ENCODE measurements at places on chromosomes 12 and 14.

DNA sequence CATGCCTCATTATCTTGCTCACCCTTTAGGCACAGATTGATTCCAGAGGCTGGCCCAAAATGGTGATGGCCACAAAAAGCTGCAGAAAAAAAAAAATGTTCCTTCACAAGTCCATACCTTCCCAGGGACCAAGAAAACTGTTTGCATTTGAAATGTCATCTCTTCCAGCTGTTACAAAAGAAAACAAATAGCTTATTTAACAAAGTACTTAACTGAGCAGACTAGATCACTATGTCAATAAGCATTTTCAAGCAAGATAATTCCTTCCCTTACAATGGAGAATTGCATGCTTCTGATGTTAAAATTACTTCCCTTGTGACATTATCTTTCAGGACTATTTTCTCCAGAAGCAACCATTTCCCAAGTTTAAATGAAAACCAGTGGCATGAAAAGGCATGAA, 377.9 kb upstream of the KITLG start:
- no peak for DNase-seq

GRCh38 chr12:5204831-5205230, 161.2 kb downstream of the KCNA5 start:
- DNase-seq = no peak

DNA sequence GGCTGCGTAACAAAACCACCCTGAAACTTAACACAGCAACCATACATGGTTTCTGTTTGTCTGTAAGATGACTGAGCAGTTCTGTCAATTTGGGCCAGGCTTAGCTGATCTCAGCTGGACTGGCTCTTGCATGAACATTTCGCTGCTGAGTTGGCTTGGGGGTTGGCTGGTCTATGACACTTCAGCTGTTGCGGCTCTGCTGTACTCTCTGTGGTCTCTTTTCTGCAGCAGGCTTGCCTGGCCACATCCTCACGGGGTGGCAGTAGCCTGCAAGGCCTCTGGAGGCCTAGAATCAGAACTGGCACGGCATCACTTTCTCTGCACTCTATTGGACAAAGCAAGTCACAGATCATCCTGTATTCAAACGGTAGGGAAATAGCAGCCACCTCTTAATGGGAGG, 216.2 kb downstream of the BCL11B start:
- DNase-seq = no peak

- no peak for DNase-seq
These were observed 391.4 kb upstream of the SYT1 start for GRCh38 chr12:78473136-78473535.

DNA sequence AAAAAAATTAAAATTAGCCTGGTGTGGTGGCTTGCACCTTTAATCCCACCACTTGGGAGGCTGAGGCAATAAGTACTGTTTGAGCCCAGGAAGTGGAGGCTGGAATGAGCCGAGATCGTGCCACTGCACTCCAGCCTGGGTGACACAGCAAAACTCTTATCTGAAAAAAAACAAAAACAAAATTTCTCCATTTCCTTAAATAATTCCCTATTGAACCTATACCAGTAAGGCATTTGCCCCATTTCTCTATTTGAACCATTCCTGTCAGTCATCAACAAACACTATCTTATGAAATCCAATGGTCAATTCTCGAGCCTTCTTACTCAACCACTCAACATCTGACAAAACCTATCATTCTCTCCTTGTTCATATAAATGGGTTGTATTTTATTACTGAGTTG, 14.7 kb downstream of the SLC2A14 start:
- no peak for DNase-seq

- no peak for DNase-seq
These were observed 28.6 kb upstream of the CACNA2D4 start for GRCh38 chr12:1947081-1947480.

- DNase-seq = no peak
These were observed 803.7 kb downstream of the DIO2 start for GRCh38 chr14:79407572-79407971.

DNA sequence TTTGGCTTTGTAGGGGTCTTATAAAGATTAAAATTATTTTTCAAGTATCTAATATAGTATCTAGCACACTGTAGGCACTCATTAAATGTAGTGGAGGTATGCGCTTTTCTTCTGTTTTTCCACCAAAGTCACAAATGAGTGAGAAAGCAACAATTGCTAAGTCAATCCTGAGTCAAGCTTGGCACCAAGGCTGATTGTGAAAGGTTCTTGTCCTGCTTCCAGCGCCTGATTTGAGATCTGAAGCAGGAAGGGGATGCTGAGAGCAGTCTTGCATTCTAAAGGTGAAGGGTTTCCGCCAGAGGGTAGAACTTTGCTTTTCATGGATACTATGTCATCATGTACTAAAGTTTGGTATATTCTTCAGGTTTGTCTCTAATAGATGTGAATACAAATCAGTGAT, 64.9 kb upstream of the DAAM1 start:
- DNase-seq = no peak

- DNase-seq = no peak
These were observed 85.9 kb downstream of the TMEM117 start for GRCh38 chr12:43921666-43922337.

All from suppressor macrophage (primary cell).